ENCODE measurements at places on chromosomes 11 and 22.

DNA sequence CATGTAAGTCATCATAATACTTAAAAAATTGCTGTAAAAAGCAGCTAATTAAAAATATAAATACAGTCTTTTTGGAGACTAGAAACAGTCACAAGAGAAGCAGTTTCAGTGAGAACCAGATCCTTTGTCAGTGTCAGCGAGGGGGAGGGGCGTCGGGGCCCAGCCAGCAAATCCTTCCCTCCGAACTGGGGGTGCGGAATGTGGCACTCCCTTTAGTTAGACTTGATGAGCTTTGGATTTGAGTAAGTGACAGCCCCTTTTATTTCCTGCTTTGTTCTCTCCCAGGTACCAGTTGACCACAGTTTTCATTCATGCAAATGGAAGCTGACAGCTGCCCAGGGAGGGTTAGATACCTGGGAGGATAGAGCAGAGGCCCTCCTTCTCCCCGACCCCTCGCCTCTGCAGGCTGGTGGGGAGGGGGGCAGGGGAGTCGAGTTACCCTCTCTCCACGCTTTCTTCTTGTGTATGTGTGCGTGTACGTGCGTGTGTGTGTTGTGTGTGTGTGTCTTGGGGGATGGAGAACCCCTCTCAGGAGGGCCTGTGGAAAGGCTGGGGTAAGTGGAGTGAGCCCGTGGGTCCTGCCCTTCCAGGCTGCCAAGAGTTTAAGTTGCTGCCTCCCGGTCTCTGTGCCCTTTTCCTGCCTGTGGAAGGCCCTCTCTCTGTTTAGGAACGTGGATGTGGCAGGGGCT is 38.3 kb downstream of the PTPRJ start:
- DNase-seq, result peak; percentile 38

GRCh38 chr22:49962012-49962750 is 1.6 kb downstream of the PIM3 start:
- DNase-seq, result peak; percentile 93

GRCh38 chr22:39205344-39206021 is 39.3 kb downstream of the PDGFB start:
- peak; percentile 53 for DNase-seq

DNA sequence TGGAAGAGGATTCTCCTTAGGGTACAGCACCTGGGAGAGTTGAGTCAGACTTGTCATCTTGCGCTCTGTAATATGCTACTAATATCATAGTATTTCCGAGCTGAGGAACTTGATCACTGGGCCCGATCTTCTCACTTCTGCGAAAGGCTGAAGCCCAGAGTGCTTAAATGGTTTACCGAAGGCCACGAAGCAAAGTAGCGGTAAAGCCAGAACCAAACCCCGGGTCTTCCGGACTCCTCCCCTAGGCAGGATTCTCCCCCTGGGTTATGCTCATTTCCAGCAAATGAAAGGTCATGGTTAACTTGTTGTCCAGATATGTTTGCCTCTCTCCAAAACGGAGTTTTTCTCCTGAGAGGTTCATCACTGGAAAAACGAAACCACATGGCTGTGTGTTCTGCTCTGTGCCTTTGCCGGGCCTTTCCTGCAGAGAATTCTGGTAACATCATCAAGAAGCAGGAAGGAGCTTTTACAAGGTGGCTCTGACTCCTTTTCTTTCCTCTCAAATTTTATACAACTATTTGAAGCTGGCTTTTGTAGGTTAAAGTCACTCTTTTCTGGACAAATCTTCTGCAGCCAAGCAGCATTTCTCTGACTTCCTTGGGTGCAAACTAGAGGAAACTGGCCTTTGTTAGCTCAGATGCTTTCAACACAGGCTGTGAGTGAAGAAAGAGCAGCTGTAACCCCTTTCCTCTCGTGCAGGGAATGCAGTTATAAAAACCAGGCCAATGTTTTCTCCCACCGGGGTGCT is 35.5 kb downstream of the UBASH3B start:
- DNase-seq, result peak; percentile 58

GRCh38 chr11:70076461-70076931 is 1.6 kb upstream of the ANO1 start:
- no peak for DNase-seq

- DNase-seq, result no peak
Observed at GRCh38 chr11:76765863-76766350, 17.2 kb upstream of the TSKU start.

DNA sequence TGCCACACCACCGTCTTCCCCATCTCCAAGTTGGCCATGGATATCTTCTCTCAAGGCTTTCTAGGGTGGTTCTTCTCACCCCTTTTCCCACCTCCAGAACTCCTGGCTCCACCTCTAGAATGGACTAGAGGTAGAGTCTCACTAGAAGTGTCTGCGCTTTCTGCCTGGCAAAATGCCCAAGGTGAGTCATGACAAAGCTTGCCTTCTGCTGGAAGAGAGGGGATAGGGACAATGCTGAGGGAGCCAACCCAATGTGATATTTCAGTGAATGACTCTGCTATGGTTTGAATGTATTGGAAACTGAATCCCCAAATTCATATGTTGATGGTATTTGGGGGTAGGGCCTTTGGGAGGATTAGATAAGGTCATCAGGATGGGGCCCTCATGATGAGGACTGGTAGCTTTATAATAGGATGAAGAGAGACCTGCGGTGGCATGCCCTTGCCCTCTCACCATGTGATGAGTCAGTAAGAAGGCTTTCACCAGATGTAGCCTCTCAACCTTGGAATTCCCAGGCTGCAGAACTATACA is 4.1 kb upstream of the CD82 start:
- no peak for DNase-seq

DNA sequence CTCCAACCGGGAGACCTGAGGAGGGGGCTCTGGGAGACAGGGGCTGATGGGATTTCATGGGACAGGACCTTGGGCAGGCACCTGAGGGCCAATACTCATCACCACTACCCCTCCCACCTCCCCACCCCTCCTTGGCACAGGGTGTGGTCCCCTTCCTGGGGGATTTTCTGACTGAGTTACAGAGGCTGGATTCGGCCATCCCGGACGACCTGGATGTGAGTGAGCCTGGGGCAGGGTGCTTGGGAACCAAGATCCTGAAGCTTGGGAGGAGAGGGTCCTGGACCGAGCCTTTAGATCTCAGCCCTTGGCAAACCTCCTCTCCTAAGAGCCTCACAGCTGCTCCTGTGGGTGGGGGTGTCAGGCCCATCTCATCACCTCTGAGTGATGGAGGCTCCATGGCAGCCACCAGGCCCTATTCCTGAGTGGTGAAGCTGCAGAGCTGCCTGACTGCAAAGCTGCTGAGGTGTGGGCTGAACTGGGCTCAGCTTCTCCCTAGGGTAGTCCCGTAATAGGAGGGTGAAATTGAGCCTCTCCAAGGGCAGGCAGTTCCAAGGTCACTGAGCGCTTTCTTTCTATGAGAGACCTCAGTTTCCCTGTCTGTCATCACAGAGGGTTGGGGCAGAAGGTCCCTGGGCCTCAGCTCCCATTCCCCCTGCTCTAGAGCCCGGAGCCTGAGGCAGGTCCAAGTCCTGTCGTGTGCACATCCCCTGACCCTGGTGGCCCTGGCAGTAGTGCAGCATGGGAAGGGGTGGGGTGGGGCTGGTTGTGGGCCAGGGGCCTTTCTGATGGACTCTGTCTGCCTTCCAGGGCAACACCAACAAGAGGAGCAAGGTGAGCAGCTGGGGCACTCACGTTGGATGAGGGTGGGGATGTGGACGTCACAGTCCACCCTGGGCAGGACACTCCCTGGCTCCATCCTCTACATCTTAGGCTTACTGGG is 6.5 kb downstream of the RGL4 start:
- no peak for DNase-seq

DNA sequence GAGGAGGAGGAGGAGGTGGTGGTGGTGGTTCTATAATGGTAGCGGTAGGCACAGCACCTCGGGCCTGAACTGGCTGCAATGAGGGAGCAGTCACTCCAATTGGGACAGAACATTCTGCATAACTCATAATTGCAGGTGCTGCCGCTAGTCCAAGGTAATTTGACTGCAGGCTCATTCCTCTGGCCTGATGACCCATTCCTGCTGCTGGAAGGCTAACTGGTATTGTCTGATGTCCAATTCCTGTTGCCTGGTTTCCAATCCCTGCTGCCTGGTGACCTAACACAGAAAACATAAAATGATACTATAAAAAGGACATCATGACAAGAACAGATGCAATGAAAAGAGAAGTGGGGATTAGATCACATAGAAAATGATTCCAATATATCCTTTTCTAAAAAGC is 7.9 kb upstream of the AGBL2 start:
- DNase-seq, result no peak

DNA sequence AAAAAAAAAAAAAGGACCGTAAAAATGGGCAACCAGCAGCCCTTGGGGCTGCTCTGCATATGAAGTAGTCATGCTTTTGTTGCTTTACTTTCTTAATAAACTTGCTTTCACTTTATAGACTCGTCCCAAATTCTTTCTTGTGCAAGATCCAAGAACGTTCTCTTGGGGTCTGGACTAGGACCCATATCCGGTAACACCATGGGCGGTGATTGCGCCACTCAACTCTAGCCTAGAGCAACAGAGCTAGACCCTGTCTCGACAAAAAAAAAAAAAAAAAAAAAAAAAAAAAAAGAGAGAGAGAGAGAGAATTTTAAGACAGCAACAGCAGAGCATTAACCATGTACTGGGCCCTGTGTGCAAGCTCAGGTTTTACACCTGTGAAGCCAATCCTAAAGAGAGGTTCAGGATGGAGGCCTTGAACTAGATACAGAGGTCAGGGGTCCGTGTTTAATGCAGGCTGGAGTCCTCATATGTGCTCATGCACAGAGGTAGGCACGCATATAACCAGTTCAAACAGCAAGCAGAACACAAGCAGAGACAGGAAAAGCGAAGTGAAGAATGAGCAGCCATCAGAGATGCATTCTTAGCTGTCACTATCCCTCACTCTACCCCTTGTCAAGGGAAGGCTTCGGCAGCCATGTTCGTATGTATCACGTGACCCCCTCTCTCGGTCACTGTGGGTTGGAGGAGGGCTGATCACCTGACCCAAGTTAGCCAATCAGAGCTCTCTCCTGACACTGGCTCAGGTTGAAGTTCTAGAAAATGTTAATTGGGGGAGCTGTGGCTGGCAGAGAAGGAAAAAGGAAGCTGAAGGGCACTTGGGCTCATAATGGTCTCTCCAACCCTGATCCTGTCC is 16.7 kb upstream of the SYT12 start:
- DNase-seq, result peak; percentile 25

GRCh38 chr11:48161951-48162884 is 54.4 kb upstream of the OR4B1 start:
- no peak for DNase-seq

- no peak for DNase-seq
Observed at GRCh38 chr11:67499808-67500483, 5.2 kb downstream of the PITPNM1 start.

DNA sequence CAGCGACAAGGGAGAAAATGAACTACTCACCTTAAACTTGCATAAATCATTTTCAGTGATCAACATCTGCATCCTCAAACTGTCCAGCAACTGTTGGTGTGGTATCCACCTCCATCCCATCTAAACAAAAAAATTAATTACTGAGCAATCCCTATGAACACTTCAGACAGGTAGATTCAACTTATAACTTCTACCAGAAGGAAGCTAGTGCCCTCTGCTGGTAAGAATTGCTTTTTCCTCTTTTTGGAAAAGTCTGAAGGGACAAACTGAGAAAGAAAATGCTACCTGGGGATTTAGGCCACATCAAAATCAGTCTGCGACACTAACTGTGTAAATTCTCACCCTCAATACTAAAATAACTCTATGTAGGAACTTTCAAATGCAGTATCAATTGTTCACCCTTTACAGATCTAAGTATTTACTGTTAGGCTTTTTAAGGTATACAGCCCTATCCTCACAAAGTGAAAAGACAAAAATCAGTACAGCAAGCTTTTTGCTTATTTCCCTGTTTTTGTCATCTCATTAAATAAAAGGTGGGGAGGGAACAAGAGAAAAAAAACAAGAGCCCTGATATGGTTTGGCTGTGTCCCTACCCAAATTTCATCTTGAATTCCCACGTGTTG is 17.9 kb downstream of the CLNS1A start:
- DNase-seq, result no peak

DNA sequence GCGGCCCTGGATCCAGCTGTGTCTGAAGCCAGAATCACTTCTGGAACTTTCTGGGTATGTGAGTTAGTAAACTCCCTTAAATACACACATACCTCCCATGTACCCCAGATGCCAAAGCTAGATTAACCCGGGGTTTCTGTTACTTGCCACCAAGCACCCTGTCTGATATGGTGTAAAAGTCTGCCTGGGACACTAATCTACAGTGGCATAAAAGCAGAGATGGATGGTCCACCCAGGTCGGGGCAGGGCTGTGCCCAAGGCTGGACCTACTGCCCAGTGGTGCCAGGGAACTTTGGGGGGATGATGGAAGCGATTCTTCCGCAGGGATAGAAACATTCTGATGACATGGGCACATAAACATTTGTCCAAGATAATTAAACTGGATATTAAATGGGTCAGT is 12.7 kb downstream of the MRGPRF start:
- DNase-seq, result no peak

- no peak for DNase-seq
Observed at GRCh38 chr11:69489746-69490365, 8.4 kb downstream of the LINC01488 start.

DNA sequence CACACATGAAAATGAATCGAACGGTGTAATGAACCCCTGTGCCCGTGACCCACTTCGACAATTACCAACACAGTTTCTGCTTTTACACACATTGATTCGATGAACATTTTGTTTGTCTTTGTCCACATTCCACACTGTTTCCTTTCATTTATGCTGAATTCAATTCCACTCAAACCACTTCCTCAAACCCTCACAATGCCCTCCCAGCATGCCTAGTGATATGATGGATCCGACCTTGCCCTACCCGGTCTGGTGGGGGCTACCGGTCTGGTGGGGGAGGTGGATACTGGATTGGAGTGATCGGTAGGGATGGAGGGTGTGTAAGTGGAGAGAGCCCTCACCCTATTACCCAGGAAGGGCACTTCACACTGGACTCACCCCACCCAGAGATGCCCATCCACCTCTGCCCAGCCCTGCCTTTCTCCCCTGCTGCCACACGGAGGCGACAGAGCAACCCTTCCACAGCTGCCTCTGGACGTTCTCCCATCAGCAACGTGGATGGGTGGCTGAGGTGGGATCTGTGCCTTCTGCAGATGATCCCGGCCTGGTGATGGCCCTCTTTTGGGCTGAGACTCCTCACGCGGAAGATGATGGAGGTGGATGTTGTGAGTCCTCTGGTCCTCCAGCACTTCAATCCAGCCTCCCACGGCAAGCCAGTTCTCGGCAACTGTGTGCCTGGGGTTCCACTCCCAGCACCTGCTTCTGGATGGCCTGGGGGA is 33.0 kb upstream of the P2RY2 start:
- peak; percentile 42 for DNase-seq
